NCI-H345 (cell line): ENCODE measurements at places on chromosomes 6 and 20.

DNA sequence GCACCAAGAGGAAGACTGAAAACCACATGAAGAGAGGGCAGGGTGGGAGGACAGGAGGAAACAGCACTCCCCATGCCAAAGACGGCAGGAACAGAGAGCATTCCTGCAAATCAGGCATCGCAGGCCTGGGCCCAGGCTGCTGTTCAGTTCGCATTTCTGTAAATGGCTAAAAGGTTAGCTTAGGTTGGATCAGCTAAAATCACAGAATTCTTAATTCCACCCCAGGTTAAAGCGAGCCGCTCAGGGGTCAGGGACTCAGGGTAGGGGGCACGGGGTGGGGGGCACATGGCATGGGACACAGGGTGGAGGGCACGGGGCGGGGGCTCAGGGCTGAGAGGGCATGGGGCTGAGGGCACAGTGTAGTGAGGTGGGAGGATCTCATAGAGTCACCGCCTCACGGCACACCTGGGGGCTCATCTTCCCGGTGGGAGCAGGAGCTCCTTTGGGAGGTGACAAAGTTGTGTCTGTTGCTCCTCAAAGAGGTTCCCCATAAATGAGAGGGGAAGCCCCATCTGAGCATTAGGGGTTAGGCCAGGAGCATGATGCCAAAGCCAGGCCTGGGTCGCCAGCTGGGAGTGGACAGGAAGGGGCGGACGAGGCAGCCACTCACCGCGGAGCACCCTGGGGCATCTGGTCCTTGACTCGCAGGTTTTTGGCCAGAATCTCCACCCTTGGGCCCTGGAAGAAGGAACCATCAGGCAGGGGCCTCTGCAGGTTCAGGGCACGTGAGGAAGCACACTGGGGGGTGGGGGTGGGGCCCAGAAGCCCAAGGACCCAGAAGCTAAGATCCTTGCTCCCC is 200.7 kb downstream of the PREX1 start:
- no peak for DNase-seq

DNA sequence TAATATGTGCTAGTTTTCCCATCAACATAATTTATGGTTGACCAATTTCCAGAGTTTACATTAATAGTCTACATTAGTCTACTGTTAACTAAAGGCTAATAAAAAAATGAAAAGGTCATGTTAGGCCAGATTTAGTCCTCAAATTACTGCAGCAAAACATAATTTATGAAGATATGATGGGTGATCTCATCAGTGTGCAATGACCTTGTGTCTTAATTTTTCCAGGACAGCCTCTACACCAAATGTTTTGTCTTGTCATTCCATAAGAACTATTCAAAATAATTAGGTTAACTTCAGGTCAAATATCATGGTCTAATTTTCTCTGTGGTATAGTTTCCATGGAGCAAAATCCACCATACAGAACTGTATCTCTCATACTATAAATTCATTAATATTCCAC is 234.2 kb downstream of the COL12A1 start:
- DNase-seq, result no peak

DNA sequence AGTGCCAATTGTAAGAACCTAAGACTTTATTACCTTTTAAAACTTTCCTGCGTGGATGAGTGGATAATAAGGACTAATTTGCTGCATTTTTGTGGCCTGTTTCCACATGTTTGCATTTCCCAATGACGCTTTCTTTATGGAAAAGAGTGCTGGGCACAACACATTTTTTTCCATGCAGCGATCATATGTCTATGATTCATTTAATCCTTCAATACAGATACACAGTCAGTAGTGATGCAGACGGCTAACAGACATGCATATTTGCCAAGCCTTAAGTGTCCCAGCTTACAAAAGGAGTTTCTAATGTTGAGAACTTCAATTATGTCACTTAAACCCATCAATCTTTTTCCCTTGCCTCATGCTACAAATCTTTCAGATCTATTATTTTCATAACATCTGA is 239.8 kb upstream of the PREP start:
- no peak for DNase-seq

DNA sequence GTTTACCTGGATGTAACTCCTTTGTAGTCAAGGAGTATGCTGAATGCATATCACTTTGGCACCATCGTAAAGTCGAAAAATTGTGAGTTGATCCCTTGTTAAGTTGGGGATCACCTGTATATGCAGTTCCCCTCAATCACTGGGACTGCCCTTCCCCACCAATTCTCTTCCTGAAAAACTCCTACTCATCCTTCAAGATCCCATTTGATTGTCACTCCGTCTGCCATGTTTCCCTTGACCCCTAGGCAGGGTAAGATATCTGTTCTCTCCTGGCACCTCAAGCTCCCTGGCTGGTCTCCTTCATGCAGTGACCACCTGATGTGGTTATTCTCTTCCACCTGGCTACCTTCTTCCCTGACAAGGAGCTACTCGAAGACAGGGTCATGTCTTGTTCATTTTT is 10.0 kb upstream of the NOL4L start:
- DNase-seq, result no peak

DNA sequence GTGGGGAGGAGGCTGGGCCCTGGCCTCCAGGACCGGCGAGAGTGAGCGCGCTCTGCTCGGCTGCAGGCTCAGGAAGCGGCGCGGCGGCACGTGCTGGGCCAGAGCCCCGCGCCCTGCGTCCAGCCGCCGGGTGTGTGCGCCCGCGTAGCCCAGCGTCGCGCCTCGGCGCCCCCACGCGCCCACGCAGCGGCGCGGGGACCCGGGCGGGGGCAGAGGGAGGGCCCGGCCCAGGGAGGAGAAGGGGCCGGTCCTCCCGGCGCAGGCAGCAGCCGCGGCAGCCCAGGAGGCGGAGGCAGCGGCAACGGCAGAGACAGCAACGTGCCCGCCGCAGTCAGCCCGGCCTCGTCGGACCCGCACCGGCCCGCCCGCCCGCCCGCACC is at the start of gene EYA2:
Gene EYA2, plus strand, starts transcription at position 265 of the 380 bp plus-strand sequence. CDS start 95,168 bp downstream, outside the sequence.
- peak; percentile 64 for DNase-seq

- DNase-seq, result no peak
These were observed 50.5 kb upstream of the GCM1 start for GRCh38 chr6:53199156-53199555.

GRCh38 chr6:77145244-77145643 is 318.0 kb downstream of the HTR1B start:
- no peak for DNase-seq

DNA sequence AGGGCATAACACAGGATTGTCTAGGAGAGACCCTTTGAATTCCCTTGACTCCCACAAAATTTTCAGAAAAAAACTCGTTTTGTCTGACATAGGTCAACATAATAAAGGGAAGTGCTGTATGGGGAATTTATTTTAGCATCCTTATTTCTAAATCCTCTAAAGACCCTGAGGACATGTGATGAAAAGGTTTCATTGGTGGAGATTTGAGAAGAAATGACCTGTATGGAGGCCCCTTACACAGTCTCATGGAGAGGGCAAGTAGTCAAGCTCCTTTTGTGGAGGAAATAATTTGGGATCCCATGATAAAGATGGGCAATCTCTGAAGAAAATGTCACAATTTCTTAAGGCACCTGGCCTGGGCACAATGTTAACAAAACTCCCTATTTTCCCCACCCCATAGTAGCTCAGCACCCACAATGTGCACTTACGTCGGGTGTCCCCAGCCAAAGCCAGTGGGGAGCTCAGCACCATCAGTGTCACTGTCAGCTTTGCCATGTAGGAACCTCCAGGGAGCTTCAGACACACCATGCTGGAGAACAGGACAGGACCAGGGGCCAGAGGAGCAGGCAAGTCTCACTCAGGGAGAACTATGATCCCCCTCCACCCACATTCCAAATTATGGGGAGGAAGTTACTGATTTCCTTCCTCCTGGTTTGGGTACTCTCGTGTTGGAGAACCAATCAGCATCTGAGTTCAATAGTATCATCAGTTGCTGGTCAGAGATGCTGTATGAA is at the start of gene HLA-DRB5:
Gene HLA-DRB5, minus strand, starts transcription at position 591 of the 734 bp plus-strand sequence. Its CDS starts 63 bp downstream, at position 528.
- no peak for DNase-seq

DNA sequence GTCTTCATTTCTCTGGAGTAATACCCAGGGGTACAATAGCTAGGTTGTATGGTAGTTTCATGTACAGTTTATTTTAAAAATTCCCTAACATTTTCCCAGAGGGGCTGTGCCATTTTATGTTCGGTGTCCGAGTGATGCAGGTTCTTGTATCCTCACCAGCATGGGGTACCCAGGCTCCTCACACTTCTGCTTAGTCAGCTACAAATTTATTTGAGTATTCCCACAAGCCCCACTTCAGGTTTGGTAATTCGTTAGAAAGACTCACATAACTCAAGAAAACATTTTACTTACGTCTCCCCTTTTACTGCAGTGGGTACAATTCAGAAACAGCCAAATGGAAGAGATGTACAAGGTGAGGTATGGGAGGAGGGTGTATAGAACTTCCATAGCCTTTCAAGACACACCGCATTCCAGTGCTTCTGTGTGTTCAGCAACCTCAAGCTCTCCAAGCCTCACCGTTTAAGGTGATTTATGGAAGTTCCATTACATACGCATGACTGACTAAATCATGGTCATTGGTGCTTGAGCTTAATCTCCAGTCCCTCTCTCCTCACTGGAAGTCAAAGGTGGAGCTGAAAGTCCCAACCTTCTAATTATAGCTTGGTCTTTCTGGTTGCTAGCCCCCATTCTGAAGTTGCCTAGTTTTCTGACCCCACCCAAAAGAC is 18.1 kb downstream of the RIPK1 start:
- no peak for DNase-seq

DNA sequence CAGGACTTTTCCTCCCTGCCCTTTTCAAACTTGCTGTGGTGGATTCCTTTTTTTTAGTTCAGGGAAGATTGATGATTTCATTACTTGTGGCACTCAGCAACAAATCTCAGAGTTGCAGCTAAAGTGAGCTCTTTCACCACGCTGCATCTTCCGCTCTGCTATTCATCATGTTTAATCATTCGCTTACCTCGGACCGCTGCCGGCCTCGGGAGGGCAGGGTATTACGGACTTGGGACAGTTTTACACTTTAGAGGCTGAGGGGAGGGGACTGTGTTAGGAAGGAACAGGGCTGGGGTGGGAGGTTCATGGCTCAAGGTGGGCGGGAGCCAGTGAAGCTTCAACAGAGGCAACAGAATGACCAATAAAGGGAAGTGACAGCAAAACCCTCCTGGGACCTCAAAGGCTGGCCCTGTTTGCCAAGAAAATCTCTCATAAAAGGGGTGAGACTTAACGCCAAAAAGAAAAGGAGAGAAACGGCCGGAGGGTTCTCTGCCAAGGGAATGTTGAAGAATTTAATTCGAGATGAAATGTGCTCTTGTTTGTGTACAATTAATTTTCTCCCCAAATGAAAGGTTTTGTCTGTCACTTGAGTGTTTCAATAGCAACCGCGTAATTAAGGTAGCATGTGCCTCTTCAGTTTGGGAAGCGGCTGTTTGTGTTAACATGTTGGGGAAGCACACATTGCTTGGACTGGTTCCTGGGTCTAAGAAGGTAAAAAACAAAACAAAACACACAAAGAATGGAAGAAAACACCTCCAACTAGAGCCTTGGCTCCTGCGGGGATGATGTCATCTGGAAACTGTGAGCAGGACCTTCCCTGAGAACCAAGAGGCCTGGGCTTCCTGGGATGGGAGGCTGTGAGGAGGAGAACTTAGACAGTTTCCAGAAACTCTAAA is 72.5 kb upstream of the SULF2 start:
- DNase-seq, result peak; percentile 48

DNA sequence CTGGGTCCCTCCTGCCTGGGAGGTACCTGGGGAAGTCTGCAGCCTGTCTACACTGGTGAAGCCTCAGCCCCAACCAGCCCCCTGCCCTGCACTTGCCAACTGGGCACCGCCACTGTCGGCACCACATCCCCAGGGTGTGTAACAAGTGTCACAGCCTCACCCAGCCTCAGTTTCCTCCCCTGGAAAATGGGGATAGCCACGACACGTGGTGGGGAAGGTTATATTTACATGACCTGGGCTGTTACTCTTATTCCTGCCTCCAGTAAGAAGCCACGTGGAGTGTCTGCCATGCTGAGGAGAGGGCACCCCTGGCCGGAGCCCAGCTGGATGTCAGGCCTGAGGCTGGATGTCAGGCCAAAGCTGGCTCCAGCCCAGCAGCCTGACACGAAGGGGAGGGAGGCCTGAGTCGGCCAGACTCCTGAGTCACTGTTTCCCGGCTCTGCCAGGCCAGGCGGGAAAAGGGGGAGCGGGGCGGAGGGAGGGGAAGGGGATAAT is 44.9 kb downstream of the SNAI1 start:
- no peak for DNase-seq

GRCh38 chr6:22907085-22907484 is 337.7 kb downstream of the HDGFL1 start:
- no peak for DNase-seq

DNA sequence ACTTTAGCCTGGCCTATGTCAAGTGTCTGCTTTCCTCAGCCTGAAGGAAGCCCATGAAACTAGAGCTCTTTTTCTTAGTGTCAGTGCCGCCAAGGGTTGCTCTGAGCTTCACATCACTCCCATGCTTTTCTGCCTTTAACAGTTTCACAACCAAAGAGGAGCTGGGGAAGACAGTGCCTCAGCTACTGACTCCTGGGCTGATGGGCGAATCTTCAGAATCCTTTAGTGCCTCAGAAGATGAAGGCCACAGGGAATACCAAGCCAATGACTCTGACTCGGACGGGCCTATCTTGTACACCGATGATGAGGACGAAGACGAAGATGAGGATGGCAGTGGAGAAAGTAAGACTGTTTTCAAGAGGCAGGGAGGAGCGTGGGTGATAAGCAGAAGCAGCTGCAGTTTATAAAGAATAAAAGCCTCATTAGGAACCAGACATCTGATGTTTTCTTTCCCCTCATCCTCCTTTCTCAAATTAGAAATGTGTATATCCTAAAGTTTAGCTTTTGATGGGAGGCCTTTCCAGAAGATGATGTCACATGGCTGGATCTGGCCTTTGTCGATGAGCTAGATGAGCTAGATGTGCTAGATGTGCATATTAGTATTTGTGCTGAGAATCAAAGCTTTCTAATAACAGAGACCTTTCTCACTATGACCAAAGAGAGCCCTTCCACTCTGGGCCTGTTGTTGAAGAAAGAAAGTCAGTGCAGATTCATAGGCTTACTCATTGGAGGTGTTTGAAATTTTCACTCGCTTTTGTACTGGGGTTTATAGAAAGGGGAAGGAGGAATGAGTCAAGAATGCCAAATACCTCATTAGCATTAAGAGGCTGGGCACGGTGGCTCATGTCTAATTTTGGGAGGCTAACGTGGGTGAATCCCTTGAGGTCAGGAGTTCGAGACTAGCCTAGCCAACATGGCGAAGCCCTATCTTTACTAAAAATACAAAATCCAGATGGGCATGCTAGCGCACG is 70.7 kb upstream of the LTV1 start:
- no peak for DNase-seq

DNA sequence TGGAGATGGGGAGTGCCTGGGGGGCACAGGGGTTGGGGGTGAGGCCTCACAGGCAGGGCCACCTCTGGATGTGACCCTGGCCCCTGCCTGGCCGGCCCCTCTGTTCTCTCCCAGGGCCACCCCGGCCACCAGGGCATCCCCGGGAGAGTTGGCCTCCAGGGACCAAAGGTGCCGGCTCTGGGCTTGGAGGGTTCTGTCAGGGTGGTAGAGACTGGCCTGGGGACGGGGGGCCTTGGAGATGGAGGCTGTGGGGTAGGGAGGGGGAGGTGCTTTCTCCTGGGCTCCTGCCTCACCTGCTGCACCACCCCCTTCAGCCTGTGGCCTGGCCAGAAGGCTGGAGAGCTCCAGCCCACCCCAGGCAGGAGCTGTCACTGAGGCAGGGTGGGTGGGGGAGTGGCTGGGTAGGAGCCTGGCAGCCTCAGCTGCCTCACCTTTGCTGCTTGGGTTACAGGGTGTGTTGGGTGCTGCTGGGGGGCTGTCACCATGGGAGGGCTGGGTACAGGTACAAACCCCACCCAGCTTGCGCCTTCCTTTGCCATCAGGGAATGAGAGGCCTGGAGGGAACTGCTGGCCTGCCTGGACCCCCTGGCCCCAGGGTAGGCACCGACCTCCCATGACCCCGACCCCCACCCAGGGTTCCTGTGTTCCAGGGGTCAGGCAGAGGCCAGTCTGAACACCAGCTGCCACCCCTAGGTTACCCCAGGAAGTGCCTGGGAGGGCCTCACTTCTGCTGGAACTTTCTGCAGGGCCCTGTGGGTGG is 32.7 kb downstream of the COL20A1 start:
- DNase-seq, result no peak
